ENCODE measurements at places on chromosomes 12 and 14.

DNA sequence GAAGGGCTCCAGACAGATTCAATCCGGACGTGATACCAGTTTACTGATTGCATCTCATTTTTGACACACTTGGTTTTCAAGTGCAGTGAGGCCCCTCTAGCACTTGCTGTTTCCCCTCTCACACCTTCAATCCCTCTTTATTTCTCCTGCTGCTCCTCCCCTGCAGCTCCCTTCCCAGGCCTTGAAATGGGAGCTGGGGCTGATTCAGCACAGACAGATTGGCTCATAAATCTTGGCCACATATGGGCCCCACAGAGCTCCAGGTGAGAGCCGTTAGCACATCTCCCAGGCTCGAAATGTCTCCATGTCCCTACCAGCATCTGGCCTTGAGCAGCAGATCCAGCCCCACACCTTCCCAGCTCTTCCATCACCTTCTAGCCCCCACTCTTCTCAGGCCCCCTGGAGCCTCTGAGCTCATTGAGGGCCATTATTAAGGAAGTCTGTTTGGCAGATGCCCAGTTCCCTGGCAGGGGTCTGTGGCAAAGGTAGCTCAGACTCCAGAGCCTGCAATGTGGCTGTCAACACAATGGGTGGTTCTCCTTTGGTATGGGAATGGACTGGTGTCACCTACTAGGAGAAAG lies 220.3 kb upstream of the FKBP4 start:
- no peak for DNase-seq

DNA sequence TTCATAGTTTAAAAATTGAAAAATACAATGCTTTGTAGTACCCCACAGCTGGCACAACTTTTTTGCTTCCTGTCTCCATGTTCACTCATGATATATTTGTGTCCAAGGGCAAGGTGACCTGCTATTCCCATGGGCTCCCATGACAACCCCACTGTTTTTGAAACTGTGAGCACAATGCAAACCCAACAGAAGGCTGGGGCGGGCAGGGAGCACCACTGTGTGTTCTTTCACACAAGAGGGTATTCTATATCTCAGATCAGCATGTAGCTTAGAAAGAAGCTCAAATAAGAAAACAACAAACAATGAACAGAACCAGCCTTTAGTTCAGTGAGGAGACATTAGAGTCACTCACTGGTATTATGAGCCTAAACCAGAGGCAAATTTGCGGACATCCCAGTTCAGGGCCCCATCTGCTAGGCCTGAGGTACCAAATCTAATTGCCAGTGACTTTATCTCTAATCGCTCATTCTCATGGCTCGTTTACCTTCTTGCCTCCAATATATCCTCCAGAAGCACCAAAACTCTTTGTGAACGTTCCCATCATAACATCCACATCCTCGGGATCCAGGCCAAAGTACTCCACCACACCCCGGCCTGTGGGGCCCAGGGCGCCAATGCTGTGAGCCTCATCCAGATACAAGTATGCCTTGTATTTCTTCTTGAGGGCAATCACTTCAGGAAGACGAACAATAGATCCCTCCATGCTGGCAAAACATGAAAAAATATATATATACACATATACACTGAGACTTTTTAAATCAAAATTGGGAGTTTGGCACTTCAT lies 56.4 kb upstream of the ISM2 start:
- no peak for DNase-seq

DNA sequence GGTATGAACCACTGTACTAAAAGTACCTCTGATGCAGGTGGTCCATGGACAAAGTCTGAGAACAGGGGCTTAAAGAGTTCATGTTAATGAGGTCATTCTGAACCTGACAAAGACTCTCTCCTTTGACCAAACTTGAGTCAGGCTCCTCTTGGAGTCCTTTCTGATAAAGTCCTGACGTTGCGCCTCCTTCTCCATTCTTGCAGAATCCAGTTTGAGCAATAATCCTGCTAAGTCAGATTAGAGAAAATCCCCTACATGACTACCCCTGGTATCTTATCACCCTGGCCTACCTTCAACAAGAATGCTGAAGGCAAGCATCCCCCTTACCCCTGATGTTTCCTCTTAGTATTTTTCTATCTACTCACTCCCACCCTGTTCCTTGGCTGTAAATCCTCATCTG lies 46.0 kb upstream of the ISM2 start:
- DNase-seq: no peak

- DNase-seq: no peak
These were observed at the start of gene KRT6A for GRCh38 chr12:52493172-52493571. TSS of gene KRT6A (minus strand) at chr12:52493257. CDS start at chr12:52493188, 69 bp downstream.

GRCh38 chr12:3004655-3005565 lies 45.7 kb downstream of the TEAD4 start:
- no peak for DNase-seq

GRCh38 chr14:36661506-36662257 lies at the start of gene PAX9:
TSS of gene PAX9 (plus strand) at chr14:36661860. CDS start at chr14:36662090, 230 bp downstream.
- DNase-seq: peak; percentile 48

- DNase-seq: no peak
These were observed 21.6 kb downstream of the RERGL start for GRCh38 chr12:18068355-18068754.

DNA sequence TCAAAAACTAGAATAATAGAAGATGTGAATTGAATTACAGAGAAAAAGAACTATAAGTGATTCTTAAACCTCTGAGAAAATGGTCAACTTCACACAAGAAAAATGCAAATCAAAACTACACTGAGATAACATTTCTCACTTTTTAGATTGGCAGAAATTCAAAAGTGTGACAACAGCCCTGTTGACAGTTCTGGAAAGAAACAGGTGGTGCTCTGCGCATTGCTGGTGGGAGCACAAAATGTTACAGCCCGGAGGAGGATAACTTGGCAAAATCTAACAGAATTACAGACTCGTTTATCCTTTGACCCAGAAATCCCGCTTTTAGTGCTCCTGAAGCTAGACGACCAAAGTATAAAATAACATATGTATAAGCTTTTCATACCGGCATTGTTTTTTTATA lies 222.5 kb upstream of the CNTN1 start:
- no peak for DNase-seq

GRCh38 chr12:14239350-14239934 lies 126.0 kb upstream of the ATF7IP start:
- peak; percentile 52 for DNase-seq

DNA sequence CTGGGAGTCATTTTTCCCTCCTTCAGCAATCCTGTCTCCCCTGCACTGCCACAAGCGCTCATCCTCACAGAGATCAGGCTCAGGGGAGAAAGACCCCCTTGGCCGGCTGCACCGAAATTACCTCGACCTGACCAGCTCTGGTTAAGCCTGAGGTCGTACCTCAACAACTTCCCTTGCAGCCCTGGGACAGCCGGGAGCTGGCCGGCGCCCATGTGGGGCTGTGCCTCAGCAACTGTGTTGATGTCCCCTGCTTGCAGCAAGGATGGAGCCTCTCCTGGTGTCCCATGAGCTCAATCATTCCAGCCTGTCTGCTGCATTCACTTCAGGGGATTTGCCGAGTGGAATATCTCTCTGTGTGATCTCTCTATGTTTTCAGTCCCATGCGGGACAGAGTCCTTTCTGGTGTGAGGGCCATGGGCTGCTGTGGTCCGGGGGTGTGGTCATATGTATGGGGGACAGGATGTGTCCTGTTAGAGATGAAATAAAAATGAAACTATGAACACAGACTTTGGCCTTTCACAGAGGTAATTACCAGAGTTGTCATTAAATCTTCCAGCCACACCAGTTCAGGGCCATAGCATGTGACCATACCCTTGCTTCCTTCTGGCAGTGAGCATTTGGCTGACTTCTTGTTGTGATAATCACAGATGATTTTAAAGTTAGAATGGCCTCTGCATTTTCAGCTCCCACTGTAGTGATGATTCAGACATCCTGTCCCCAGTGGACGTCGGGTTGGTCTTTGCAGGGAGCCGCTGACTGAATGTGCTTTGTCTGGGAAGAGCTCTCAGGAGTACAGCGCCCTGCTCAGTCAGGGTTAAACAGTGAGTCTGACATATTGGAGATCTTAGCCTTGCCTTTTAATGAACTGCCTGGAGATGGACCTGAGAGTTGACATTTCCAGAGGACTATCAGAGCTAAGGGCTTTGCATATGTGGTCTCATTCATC lies 405.9 kb downstream of the AACS start:
- DNase-seq: peak; percentile 45

GRCh38 chr12:48982397-48983080 lies 4.4 kb downstream of the WNT1 start:
- no peak for DNase-seq

DNA sequence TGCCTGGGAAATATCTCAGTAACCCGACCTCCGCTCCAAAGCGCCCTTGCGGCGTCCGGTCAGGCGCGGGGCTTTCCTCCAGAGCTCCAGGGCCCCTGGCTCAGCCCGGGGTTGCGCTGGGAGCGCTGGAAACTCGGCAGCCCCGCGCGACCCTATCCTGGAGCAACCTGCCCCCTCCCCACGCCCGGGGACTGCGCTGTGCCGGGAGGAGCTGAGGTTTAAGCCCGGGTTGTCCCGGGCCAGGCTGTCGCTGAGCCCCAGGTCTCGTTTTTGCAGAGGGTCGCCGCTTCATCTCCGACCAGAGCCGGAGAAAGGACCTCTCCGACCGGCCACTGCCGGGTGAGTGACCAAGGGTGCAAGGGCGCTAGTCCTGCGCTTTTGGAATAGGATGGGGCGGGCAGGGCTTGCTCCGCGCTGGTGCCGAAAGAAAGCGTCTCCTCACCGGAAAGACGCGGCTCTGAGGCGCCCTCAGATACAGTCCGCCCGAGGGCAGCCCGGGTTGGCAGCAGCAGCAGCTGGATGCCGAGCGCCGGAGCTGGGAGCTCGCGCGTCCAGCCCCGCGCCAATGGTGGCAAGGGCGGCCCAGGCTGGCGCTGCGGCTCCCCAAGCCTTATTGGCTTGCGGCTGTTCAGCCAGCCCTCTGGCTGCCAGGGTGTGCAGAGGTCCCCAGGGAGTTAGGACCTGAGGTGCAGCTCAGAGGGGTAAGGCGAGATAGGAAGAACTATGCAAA lies 1.5 kb downstream of the SPX start:
- DNase-seq: peak; percentile 56
